ENCODE measurements at places on chromosomes 6 and 20.

- no peak for DNase-seq
Measured at GRCh38 chr6:106417572-106418147, 57.1 kb downstream of the CRYBG1 start.

DNA sequence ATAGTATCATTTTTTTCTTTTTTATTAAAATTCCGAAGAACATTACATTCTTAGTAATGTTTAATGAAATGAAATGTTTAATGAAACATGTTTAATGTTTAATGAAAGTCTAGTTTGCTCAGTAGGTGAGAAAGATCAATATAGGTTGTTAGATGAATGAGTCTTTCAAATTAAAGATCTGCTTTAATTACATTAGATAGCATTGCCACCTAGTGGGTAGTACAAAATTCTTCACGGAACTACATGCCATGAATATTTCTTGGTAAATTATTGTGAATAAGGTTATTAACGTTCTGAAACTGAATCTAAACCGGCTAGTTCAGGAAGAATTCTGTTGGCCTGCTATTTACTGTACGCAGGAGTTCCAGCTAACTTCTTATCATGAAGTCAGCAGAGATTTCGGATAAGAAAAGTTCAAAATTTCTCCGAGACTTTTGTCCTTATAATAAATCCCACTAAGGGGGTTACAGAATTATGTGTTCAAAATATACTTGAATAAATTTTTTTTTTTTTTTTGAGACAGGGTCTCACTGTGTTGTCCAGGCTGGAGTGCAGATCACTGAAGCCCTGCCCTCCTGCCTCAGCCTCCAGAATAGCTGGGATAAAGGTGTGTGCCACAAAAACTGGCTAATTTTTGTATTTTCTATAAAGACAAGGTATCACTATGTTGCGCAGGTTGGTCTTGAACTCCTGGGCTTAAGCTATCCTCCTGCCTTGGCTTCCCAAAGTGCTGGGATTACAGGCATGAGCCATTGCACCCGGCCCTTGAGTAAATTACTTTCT lies 7.9 kb upstream of the GMNN start:
- peak; percentile 10 for DNase-seq

GRCh38 chr6:114167583-114168576 lies 174.9 kb downstream of the HS3ST5 start:
- no peak for DNase-seq

DNA sequence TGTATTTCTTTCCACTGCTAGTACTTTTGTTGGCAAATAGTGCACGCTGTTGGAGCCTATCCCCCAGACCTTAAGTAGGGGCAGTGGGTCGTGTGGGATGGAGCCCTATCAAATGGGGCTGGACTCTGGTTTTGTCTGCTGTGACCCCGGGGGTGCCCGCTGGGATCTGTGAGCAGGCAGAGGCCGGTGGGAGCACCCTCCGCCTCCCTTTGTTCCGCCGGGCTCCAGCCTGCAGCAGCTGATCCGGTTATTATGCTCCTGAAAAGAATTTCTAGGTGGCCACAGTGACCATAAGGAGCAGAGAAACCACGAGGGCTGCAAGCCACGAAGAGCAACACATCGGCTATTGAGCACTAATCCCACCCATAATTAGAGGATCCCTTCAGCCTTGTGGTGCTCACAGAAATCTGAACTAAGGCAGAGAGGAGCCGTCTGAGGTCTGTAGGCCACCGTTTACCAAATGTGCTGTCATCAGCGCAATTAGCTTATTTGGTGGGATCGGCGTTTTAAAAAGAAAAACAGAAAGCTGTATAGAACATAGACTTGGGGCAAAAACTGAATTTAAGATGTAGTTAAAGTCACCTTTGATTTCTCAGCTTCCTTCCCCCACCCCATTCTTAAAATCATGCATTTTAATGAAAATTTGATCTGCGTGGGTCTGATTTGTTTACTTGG lies 598.3 kb upstream of the JAG1 start:
- DNase-seq, result no peak

- DNase-seq, result no peak
Measured at GRCh38 chr6:27667016-27667656, 194.2 kb upstream of the ZNF184 start.

DNA sequence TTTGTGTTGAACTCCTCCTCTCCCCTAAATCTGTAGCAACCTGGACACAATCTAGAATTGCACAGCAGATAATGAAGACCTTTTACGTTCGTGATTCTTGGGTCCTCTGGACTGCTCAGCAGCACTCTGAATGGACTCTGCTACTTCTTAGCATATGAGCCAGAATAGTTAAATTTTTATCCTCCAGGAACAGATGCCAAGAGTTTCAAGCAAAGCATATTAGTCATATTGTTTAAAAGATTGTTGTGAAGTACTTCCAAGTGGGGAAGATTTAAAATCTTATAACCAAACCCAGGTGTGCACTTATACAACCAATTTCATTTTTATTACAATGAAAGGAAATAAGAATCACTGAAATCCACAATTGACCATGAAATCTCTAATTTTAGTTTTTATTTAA lies 118.9 kb upstream of the EXOC2 start:
- DNase-seq, result no peak

- peak; percentile 70 for DNase-seq
Measured at GRCh38 chr6:165439928-165440554, 130.6 kb upstream of the C6orf118 start.

DNA sequence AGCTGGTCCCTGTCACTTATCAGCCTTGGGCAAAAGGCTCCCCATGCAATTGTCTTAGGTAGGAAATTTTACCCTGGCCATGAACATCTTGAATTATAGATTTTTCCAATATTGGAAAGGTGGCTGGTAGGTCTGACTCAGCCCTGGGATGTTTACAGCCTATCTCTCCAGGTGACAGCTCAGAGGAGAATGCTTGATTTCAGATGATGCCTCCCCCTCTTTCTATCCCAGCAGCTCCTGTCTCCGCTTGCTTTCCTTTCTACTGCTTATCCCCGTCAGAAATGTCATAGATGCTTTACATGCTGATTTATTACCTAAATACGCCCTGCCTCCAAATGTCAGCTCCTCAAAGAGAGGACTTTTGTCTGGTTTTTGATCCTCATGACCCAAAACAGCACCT lies 109.6 kb downstream of the NFATC2 start:
- DNase-seq, result no peak

DNA sequence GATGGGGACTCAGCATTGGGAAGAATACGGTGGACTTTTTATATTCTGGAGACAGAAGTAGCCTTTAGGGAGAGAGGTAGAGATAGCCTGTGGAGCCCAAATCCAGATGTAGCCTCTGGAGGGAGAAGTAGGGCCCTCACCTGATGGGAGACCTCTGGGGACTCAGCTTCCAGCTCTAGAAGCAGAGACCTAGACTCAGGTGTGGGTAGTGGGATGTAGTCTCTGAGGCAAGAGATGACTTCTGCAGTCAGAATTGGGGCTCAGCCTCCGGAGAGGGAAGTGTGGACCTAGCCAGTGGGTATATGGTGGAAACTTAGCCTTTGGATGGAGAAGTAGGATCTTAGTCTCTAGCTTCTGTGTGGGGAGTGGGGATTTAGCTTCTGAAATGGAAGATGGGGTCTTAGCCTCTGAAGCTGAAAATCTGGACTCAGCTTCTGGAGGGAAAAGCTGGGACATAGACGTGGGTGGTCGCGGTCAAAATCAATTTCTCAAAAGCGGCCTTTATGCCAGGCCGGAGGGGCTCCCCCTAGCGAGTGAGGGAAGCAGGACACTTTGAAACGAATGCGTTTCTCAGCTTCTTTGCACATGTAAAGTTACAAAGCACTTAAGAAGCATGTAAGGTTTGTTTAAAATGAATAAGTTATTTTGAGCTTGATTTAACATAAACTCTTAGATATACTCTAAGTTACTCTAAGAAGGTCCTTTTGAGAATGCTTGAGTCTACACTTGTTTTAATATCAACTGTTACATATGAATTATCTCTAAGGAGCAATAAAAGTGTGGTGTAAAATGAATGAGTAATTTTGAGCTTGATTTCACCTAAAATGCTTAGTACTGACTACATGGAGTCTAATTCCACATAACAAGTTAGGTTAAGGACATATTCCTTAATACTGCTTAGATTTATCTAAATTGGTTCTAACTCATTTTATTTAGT lies 12.9 kb upstream of the ZNF343 start:
- peak; percentile 8 for DNase-seq

- no peak for DNase-seq
Measured at GRCh38 chr6:108751282-108751681, 96.9 kb upstream of the ARMC2 start.

GRCh38 chr20:58650181-58650775 lies 805 bp upstream of the STX16 start:
- no peak for DNase-seq

DNA sequence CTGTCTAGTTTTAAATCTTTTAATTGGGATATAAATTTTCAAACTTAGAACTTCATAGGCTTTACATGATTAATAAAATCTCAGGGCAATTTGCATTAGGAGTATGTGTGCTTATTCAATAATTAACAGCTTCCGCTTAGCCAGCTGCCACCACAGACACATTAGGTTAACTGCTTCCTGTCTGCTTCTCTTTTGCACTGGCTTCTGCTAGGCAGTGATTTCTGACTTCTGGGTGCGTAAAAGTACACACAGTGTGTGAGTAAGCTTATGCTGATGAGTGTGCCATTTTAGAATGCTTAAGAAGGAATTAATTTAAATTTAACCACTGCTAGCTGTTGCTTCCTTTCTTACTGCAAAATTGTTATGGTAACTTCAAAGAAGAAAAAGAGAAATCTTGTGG lies 73.9 kb downstream of the F13A1 start:
- no peak for DNase-seq

- DNase-seq, result no peak
Measured at GRCh38 chr6:87897013-87897412, 150.6 kb upstream of the SPACA1 start.

DNA sequence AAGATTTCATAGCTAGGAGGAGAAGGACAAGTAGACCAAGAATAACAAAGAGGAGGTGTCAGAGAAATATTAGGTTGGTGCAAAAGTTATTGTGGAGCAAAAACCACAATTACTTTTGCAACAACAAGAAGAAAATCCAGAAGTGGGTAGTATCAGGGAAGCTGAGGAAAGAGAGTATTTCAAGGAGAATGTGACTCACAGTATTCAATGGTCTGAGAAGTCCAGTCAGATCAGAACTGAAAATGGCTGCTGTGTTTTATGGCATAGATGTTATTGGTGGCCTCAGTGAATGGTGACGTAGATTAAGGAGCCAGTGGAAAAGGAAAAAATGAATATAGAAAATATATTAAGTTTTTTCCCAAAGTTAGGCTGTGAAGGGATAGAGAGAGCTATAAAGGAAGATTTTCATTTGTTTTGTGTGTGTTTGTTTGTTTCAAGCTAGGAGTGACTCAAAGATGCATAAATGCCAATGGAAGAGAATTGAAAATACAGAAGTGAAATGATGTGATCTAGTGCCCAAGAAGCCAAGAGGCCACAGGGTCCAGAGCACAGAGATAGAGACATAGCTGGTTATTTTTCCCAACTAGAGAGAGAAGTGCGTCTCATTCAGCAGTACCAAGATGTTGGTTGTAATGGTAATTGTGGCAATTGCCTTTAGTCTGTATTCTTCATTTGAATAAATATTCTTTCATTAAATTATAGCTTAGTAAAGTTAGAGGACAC lies 112.8 kb downstream of the ADTRP start:
- no peak for DNase-seq

DNA sequence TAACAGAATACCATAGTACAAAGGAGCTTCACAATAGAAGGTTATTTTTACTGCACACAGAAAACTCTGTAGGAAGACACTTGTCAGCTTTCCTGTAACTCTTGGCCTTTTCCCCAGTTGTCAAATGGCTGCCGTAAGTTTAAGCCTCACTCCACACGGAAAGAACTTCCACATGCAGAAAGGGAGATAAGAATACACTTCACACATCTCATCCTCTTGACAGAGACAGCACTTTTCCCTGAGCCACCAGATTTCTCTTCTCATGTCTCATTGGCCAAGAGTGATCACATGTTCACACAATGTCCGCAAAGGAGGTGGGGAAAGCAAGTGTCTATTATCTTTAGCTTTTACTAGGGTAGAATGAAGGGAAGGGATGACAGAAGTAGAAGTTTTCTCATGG lies 540.7 kb downstream of the HAO1 start:
- DNase-seq, result no peak

DNA sequence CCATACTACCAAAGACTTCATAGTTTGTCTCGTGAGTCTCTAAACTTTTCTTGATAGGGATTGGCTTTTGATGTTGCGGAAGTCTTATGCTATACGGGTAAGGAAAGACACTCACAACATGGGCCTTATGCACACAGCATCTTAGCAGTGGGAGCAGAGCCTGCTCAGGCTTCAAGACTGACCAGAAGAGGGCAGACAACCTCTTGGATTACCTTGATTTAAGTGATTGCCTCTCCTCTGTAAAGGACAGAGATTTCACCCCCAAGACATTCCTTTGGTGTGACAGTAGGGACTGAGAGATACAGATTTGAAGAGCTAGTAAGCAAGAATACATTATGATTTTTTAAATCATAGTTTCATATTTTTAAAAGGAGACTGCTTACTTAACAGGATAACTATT lies 71.0 kb upstream of the SAMD3 start:
- DNase-seq, result no peak

DNA sequence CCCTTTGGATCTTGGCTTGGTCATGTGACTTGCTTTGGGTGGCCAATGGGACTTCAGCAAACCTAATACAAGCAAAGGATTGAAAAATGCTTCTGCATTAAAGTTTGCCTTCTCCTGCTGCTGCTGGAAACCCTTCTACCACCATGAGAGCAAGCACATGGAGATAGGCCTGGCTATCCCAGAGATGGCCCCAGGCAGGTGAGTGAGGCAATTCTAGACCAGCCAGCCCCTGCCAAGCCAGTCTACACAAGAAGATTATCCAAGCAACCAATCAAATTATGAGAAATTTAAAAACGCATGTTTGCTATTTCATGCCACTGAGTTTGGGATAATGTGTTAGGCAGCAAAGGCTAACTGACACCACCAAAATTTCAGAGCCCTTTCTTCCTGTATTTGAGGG lies 274.3 kb downstream of the TFAP2C start:
- no peak for DNase-seq
